Gastrocnemius medialis (tissue), 4 donors: ENCODE measurements at places on chromosomes 6 and 20.

GRCh38 chr20:1204113-1204512 lies 859 bp downstream of the C20orf202 start:
- no peak for DNase-seq

- DNase-seq: no peak
These were observed 25.3 kb downstream of the RAB44 start for GRCh38 chr6:36722879-36723278.

GRCh38 chr6:89110284-89110683 lies 7.6 kb downstream of the SRSF12 start:
- no peak for DNase-seq

DNA sequence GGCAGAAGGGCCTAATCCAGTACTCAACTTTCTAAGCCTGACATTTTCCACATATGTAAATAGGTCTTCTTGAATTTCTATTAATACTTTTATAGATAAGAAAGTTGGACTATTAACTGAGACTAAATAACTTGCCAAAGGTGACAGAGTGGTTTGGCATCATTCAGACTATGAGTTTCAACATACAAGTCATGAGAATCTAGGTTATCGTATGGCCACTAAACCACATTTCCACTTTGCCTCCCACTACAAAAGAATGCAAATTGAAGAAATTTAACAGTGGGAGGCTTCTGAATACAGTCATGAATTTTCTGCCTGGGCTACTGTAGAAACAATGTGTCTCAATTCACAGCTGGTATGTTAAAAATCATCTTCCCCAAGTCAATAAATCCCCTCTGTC lies 531.0 kb upstream of the AGPAT4 start:
- DNase-seq: no peak

GRCh38 chr6:34897130-34897529 lies 8.1 kb downstream of the ANKS1A start:
- DNase-seq: no peak

- no peak for DNase-seq
These were observed 1.9 kb upstream of the HMGA1 start for GRCh38 chr6:34234667-34235306.

DNA sequence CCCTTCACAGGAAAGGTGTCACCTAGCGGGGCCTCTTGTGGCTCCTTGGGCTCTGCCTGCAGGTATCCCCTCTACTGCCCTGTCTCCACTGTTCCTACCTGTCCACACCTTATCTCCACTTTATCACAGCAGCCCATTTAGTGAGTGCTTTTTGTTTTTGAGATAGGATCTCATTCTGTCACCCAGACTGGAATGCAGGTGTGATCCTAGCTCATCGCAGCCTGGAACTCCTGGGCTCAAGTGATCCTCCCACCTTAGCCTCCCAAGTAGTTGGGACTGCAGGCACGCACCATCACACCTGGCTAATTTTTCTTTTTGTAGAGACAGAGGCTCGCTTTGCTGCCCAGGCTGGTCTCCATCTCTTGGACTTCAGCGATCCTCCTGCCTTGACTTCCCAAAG lies 48.0 kb downstream of the BCAS4 start:
- DNase-seq: no peak

GRCh38 chr6:15927531-15928225 lies 201.2 kb upstream of the MYLIP start:
- DNase-seq: no peak

DNA sequence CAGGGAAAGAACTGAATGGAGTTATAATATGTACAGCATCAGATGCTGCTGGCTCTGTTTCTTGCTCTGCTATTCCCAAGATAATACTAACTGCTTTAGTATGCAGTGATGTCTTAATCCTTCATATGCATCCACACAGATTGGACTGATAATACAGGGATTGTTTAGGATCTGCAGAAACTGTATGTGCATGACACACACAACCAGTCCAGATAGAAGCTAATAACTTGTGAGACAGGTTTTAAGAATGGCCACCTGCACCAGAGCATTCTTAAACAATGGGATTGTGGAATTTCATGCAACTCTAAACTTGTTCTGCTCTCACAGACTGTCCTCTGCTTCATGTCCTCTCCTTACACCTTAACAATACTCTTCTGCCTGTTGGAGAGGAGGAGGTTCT lies 90.9 kb downstream of the SPTLC3 start:
- no peak for DNase-seq

DNA sequence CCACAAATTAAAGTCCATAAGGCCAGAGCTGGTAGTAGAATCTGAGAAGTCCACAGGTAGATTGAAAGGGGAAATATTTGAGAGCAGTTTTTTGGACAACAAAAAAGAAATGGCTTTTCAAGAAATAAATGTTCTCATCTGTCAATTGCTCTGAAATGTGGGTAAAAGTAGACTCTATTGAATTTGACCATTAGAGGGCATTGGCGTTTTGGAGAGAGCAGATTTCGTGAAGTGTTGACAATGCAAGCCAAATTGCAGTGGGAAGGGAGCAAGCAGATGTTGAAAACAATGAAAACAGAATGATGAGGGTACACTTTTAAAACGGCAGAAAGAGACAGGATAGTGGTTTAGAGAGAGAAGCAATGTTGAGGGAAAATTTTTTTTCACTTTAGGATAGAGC lies 149.1 kb upstream of the FAM83B start:
- DNase-seq: no peak

GRCh38 chr6:50970908-50971307 lies 152.2 kb downstream of the TFAP2B start:
- DNase-seq: no peak

- no peak for DNase-seq
These were observed 916 bp upstream of the SUN5 start for GRCh38 chr20:33005132-33005566.

DNA sequence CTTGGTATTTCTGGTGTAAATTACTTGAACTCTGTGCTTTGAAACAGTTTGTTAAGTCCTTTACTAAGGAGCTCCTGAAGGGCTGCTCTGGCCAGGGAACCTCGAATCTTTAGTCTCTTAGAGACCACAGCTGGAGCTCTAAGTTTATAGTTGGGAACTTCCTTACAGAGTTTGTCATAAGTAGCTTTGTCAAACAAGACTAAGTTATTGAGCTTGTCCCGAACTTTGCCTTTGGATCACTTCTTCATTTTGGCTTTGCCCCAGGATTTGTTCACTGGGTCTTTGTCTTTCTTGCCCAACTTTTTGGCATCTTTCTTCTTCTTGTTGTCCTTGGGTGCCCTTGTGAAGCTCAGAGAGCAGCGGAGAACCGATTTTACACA lies 64.8 kb downstream of the FAM50B start:
- no peak for DNase-seq

GRCh38 chr6:95318137-95318536 lies 259.2 kb upstream of the MANEA start:
- no peak for DNase-seq

DNA sequence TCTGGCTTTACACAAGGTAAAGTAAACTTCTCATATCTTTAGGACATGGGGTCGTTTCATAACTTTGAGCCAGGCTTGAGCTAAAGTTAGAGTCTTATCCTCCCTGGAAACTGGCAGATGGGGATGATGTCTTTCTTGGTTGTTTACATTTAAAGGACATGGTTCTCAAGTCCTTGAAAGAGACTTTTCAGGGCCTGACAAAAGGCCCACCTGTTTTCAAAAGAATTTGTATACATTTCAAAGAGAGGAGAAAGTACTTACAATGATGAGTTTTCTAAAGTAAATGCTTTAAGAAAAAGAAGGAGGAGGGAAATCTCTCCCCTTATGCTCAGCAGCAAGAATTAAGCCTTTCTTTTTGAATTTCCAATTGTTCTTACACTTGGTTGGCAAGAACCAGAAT lies 45.7 kb upstream of the TINAG start:
- DNase-seq: no peak

DNA sequence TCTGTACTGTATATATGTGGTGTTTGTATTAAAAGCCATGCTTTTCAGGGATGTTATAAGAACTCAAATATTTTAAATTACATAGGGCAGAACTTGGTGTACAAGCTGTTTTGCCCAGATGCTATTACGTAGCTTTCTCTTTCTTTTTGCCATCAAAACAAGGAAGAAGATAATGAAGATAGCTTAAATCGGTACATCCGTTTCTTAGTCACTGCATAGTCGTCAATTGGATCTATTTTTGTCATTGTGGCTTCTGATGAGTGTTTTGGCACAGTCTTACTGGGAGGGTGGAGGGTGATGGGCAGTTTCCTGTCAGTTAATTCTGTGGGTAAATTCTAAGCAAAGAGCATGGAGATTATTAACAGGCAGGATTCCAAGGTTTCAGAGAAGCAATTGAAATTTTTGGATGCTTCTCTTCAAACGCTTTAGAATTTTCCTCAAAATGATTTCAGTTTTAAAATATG lies 649.1 kb upstream of the GJE1 start:
- no peak for DNase-seq

DNA sequence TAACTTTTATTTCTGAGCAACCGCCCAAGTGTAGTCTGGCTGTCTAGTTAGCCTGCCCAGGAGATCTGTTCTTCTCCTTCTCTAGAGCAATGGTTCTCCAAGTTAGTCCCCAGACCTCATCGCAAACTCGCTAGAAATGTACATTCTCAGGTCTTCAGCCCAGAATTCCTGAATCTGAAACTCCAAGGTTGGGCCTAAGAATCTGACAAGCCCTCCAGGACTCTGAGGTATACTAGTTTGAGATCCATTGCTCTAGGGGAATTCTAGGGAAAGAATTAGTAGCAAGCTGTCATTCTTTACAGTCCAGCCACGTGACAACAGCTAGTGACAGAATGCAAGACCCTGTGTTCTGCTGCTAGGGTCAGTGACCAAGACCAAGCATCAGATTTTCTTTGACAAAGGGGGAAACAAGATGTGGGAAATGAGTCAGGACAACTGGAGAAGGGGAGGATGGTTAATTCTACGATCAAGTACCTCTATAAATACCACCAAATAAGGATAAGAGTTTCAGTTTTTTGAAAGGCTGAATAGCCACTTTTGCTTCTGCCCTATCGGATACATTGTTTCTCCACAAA lies 5.8 kb downstream of the UBE2V1 start:
- DNase-seq: no peak

- peak; percentile 90 for DNase-seq
These were observed at the start of gene NFKBIE for GRCh38 chr6:44265007-44265721. Gene NFKBIE, minus strand, starts transcription at chr6:44265551. Its CDS starts 205 bp downstream, at chr6:44265346.

DNA sequence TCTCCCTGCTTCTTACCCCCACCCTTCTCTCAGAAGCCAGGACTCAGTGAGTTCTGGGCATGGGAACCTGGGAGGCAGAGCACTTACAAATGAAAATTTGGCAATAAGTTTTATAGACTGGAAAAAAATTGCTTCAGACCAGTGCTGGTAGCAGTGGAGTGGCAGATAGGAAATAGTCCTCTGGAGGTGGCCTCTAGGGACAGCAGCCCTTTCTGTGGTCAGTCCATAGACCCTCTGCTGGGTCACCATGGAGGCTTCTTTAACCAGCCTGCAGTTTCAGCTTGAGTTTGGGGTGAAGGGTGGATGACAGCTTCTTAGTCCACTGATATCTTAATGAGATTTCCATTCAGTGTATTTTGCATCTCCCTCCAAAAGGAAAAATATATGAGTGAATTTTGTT lies 179.1 kb downstream of the ARID1B start:
- DNase-seq: no peak

- DNase-seq: no peak
These were observed 32.7 kb upstream of the MAP7 start for GRCh38 chr6:136582711-136583471.

GRCh38 chr6:118791499-118791898 lies 102.5 kb upstream of the ASF1A start:
- DNase-seq: no peak

GRCh38 chr6:44896701-44897100 lies 431.4 kb upstream of the RUNX2 start:
- DNase-seq: no peak

DNA sequence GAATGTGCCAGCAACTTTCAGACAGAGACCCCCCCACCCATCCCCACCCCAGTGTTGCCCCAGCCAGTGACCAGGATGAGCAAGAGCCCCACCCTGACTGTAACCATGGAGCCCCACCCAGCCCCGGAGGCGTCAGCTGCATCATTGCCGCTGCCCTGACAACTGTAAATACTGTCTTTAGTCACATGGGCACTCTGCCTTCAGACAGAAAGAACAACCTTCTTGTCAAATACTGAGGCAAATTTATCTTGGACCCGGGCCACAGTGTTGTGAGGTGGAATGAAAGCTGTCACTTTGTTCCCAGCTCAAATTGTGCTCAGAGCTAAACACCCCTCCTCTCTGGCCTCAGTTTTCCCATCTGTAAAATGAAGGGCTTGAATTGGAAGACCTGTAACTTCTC lies 23.7 kb downstream of the MOCS3 start:
- no peak for DNase-seq

GRCh38 chr6:8213995-8214394 lies 111.6 kb upstream of the EEF1E1 start:
- no peak for DNase-seq

GRCh38 chr6:63510849-63511248 lies 61.4 kb upstream of the LOC128125822 start:
- DNase-seq: no peak

DNA sequence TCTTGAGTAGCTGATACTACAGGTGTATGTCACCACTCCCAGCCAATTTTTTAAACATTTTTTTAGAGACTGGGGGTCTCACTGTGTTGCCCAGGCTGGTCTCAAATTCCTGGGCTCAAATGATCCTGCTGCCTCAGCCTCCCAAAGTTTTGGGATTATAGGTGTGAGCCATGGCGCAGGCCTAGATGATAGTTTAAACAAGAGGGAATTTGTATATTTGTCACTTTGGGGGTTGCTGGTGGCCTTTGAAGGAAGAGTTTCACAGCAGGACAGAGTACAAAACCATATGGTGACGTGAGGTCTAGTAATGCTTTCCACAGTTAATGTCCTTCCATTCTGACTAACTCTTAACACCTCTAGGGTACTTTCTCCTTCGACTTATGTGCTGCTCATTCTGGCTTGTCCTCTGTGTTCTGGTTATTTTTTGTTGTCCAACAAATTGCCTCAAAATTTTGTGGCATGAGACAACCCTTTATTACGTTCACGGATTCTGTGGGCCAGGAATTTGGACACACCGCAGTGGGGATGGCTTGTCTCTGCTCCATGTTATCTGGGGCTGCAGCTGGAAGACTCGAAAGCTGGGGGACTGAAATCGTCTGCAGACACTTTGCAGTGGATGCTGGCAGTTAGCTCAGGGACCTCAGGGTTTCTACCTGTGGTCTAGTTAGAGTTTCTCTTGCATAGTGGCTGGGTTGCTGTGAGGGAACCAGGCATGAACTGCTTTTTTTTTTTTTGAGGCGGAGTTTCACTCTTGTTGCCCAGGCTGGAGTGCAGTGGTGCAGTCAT lies 23.0 kb upstream of the IER3 start:
- DNase-seq: no peak

DNA sequence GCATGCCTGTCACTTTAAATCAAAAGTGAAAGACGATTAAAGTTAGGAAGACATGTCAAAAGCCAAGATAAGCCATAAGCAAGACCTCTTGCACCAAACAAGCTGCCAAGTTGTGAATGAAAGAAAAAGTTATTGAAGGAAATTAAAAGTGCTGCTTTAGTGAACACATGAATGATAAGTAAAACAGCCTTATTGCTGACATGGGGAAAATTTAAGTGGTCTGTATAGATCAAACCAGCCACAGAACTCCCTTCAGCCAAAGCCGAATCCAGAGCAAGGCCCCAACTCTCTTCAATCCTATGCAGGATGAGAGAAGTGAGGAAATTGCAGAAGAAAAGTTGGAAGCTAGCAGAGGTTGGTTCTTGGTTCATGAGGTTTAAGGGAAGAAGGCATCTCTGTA lies 9.3 kb upstream of the RIPK1 start:
- DNase-seq: no peak
